ENCODE measurements at places on chromosomes 11 and 22.

GRCh38 chr11:88543902-88544655 is 206.5 kb upstream of the CTSC start:
- DNase-seq = peak; percentile 69

DNA sequence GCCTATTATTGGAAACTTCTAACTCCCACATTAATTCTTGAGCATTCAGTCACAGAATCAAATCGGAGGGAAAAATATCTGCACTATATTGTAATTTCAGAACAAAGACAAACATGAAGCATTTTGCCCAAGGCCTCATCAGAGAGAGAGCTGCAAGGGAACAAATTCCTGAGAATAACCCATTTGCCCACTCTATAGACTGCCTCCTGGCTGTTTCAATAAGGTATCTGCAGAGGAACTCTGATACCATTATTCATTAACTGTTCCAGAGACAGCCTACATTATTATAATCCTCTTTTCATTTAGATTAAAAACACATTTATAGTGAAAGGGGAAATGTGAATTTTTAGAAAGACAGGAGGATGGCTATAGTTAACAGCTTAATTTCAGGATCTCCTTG is 663.9 kb downstream of the DLG2 start:
- DNase-seq = no peak

GRCh38 chr22:44735518-44736428 is 16.6 kb upstream of the ARHGAP8 start:
- DNase-seq = peak; percentile 85

GRCh38 chr11:107581147-107581546 is 9.8 kb upstream of the ELMOD1 start:
- no peak for DNase-seq

DNA sequence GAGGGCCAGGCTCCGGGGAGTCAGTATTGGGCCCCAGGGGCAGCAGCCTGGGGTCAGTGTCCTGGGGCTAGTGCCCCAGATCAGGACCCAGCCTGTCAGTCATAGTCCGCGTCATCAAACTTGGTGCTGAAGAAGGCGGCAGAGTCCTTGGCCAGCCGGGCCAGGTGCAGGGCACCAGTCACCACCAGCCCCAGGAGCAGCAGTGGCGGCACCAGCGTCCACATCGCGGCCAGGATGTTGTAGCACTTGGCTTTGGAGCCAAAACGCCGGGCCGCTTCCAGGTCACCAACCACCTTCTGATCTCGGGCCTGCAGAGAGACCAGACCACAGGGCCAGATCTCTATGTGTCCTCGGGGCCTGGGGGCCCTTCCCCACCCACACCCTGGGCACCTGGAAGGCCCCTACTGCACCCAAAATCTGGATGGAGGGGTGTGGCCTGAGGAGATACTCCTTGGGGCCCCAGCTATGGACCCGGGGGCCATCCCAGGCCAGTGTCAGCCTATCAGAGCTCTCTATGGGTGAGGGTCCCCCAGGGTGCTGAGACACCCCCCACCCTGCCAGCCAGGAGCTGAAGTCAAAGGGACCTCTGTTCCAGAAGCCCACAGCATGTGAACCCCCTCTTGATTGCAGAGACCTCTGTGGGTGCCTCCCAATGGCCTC is 790 bp downstream of the IFITM5 start:
- DNase-seq = no peak

- no peak for DNase-seq
Observed at GRCh38 chr11:13701506-13701905, 33.0 kb downstream of the FAR1 start.

GRCh38 chr22:25564320-25564978 is at the start of gene GRK3:
GRK3 (plus strand) TSS chr22:25564675; CDS start chr22:25565041, 366 bp downstream.
- DNase-seq = peak; percentile 77

DNA sequence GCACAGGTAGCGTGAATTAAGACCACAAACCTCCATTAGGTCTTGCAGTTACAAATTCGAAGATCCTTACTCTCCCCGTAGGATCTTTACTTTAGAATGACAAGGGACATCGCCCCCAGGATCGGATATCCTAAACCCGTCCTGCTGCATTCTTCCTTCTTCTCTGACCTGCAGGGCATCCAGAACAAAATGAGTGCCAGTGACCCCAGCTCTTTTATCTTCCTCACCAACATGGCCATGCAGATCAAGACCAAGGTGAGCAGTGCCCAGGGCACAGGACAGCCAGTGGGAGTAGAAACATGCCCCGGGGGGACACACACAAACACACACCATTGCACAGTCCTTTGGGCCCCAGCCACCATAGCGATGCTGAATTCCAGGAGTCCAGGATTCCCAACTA is 42.6 kb upstream of the MPEG1 start:
- no peak for DNase-seq

GRCh38 chr22:19224557-19224956 is 46.0 kb upstream of the SLC25A1 start:
- no peak for DNase-seq

DNA sequence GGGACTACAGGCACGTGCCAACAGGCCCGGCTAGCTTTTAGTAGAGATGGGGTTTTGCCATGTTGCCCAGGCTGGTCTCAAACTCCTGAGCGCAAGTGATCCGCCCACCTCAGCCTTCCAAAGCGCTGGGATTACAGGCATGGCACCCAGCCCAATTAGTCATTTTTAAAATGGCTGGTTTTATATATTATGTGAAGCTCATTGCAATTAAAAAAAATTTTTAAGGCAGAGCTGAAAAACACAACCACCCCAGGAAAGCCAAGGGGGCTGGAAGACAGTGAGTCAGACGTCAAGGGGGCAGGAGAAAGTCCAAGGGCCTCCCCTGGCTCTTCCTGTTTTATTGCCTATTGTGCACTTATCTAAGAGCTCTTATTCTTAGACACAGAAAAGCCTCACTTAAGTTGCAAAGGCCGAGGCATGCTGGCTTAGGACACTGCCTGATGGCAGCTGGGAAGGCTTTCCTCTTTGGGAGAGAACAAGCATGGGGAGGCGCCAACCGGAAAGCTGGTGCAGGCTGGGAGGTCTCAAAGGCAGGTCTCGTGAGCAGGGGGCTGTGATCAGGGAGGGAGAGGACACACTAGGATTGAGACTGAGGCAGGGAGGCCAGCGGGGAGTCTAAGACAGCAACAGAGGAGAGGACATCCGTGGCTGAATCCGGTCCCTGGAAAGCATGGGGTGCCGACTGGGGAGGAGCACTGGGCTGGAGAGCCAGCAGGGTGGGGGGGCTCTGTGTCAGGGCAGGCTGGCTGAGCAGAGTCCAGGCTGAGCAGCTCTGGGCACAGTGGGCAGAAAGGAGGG is 11.1 kb upstream of the OSM start:
- DNase-seq = no peak

- DNase-seq = no peak
Observed at GRCh38 chr11:86183694-86184093, 60.9 kb upstream of the EED start.

- no peak for DNase-seq
Observed at GRCh38 chr22:45127866-45128265, 35.9 kb upstream of the NUP50 start.

GRCh38 chr11:12174477-12175143 is 64.2 kb downstream of the MICAL2 start:
- DNase-seq = no peak

DNA sequence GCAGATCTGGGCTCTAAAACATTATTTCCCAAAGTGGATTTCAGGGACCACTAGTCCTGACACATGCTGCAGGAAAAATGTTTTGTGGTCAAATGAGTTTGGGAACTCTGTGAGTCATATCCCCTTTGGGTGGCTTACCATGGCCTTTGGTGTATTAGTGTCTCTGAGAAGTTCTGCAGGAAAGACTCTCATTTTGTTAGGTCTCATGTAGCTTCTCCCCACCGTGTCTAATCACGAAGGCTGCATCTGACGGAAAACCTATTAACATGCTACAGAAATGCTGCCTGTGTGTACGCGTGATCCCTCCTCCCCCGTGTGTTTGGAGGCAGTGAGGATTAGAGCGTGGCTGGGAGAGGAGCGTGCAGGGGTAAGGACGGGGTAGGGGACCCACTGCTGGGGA is 191.7 kb downstream of the ST3GAL4 start:
- DNase-seq = no peak

DNA sequence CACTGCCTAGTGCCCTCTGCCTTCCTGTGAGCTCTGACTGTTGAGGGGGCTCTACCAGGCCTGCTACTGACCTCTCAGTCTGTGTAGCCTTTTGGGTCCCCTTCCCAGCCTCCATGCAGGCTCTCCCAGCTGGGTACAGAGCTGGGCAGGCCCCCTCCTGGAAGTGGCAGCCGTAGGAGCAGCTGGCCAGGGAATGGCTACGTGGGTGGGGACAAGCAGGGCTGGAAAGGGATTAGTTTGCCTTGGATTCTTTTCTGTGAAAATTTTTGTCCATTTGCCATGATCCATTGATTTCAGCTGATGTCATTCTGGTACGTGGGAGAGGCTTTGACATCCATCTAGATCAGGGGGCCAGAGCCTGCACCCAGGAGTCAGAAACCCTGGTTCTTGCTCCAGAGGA is 23.9 kb upstream of the NECTIN1 start:
- DNase-seq = no peak

- DNase-seq = no peak
Observed at GRCh38 chr11:70887542-70887827, 364.9 kb downstream of the SHANK2 start.

- DNase-seq = no peak
Observed at GRCh38 chr22:44821741-44822475, 69.5 kb downstream of the ARHGAP8 start.

- DNase-seq = peak; percentile 44
Observed at GRCh38 chr11:6298605-6299004, 21.7 kb downstream of the CAVIN3 start.

GRCh38 chr11:108588287-108588686 is 5.3 kb downstream of the EXPH5 start:
- DNase-seq = no peak

DNA sequence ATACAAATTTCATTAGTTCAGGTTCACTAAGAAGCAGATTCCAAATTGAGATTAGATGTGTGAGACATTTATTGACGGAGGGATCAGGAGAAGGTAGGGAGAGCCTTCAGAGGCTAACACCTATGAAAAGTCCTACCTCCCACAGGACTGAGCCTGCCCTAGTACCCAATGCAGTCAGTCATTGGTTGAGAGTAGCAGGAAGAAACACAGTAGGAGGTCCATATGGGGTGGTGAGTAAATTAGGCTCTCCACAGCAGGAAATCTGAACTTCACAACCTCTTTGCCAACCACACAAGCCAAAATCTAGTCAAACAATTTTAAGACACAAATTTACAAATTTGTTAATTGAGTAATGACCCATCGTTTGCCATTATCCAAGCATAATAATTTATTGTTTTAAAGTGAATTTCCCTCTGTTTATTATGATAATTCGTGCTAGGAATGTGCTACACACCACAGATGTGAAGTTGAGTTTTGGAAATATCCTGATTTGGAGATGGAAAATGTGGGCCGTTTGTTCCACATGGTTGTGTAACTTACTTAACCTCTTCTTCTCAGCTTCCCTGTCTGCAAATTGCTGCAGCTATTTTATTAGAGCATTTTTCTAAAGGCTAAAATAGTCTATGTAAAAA is 542.1 kb downstream of the ETS1 start:
- no peak for DNase-seq

DNA sequence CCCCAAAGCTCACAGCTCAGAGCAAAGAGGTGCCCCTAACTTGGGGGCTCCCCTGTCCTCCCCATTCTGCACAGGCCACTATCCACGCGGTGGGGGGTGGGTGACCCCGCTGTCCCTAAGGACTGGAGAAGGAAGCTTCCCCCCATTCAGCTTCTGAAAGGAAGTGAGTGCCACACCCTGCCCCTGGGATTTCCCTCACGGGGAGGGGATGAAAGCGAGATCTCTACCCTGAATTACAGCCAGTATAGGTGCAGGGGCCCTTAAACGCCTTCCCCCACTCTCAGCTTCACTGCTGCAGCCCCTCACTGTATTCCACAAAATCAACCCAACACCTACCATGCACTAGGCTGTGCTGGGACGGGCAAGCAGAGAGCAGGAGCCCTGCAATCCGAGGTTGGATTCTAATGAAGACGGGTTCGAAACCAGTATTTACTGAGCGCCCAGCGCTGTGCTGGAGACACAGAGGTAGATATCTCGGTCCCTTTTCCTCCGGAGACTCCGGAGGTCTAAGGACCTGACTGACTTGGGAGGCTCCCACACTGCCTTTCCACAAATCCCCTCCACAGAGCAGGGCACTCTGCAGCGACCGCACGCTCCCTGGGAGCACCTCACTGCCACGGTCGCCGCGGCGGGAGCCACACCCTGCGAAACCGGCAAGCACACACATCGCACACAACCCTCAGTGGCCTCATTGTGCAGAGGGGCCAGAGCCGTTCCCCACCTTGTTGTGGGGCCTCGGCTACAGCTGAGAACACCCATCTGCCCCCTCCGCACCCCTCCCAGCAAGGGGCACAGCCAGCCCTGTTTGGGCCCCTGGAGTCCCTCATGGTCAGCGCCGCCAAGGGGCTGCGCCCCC is 1.8 kb downstream of the AHNAK start:
- DNase-seq = peak; percentile 33

DNA sequence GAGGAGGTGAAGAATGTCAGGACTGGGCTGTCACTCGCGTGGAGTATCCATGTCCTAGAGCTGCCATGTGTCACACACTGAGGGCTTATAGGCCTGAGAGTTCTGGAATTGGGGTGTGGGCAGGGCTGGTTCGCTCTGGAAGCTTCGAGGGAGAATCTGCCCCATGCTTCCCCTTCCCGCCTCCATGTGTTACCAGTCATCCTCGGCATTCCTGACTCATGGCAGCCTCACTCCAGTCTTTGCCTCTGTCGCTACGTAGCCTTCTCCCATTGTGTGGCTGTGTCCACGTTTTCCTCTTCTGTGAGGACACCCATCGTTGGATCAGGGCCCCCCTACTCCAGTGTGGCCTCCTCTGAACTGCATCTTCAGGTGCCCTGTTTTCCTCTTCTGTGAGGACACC is 301.2 kb downstream of the TBC1D22A start:
- DNase-seq = no peak

GRCh38 chr11:96307776-96308140 is 35.2 kb downstream of the MAML2 start:
- DNase-seq = peak; percentile 24

DNA sequence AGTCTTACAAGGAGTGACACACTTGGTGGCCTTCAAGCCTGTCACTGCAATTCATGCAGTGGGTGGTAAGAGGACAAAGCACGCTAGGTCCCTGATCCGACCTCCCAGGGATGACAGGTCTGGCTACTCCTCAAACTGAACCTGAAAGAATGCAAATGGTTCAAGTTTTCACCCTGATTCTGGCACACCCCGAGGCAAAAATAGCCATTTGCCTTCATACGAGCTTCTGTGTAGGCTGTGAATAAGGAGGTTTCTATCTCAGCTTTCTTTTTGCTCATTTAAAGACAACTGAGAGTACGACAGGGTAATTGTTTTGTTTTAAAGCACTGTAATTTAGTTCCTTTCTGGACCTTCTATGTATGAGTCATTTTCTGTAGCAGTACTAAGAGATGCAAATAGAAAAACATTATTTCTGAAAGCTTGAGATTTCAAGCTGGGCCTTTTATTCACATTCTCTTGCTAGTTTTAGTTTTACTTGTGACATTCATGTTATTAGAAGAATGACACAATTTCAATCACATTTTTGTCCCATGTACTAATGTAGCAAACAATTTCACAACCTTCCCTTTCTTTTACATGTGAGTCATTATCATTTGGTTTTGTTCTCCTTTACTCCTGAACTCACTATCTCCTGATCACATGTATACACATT is 56.6 kb upstream of the FDX1 start:
- no peak for DNase-seq

GRCh38 chr11:62427630-62428233 is 8.9 kb downstream of the SCGB1A1 start:
- no peak for DNase-seq

Data from HEK293T (cell line).